ENCODE measurements at places on chromosomes 7 and 10.

- no peak for DNase-seq
These were observed 17.5 kb downstream of the KIAA1549 start for GRCh38 chr7:138963675-138964074.

- DNase-seq: no peak
These were observed 32.3 kb upstream of the IL6 start for GRCh38 chr7:22694597-22695207.

DNA sequence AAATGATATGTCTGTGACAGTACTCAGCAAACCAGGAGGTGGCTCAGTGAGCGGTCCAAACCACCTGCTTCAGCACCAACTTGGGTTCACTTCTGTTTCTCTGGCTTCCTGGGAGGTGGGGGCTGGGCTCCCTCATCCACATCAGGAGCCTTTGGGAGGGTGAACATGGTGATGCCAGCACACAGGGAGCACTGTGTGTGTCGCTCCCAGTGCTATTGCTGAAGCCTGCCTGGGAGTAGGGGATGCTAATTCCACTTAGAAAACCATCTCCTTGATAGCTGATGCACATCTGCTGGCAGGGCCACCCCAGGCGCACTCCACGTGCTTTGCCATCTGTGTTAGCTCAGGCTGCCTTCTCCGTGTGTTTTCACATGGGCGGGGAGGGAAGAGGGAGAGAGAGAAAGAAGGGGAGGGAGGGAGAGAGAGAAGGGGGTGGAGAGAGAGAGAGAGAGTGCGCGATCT, 58.0 kb downstream of the RAMP3 start:
- no peak for DNase-seq

GRCh38 chr10:32244421-32245207, 102.3 kb downstream of the EPC1 start:
- DNase-seq: no peak

GRCh38 chr7:30382607-30383006, 96.0 kb downstream of the NOD1 start:
- no peak for DNase-seq

- DNase-seq: no peak
These were observed 8.8 kb upstream of the ZNF503 start for GRCh38 chr10:75410132-75411005.

- no peak for DNase-seq
These were observed 86.7 kb downstream of the KLF6 start for GRCh38 chr10:3698312-3698711.

DNA sequence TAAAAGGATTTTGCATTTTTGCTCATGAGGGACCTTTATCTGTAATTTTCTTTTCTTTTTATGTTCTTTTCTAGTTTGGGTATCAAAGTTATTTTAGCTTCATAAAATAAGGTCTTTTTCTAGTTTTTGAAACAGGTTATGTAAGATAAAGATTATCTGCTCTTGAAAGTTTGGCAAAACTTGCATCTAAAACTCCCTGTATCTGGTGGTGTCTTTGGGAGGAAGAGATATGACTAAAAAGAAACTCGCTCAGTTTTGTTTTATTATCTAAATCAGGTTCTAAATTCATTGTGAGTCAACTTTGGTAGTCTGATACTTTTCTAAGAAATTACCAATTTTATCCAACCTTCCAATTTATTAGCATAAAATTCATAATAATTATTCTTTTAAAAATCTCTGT, 55.1 kb downstream of the VCL start:
- DNase-seq: no peak

DNA sequence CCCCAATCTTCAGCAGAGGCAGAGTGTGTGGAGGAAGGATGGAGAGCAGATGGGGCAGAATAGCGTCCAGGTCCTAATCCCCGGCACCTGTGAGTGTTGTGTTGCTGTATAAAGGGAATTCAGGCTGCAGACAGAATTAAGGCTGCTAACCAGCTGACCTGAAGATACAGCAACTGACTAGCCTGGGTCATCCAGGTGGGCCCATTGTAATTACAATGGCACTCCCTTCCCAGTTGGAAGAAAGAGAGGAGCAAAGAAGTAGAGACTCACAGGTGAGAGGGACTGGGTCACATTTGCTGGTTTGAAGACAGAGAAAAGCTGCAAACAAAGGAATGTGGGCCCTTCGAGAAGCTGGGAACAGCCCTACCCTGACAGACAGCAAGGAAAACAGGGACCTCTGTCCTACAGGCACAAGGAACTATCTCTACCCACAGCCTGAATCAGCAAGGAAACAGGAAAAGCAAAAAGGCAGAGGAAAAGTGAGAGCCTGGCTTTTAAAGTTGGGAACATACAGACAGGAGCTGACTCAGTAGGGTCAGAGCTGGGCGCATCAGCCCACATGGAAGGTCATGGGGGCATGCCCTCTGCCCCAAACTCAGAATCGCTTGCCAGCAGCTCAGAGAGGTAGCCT, 11.6 kb upstream of the TMEM72 start:
- DNase-seq: no peak

DNA sequence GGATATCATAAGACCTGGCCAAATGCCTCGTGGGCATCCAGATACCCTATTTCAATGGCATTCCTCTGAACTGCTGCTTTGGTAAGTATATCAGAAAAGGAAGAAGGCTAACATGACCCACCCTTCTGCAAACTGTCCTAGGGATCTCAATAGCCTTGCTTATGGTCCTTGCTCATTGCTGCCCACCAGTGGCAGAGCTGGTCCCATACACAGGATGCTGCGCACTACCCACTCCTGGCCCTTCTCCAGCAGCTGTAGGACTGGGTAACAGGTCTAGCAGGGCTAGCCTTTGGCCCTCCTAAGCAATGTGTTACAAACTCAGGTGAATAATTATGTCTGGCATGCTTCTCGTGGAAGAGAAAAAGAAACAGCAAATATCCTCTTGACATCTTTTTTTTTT, 72.5 kb downstream of the C10orf90 start:
- peak; percentile 60 for DNase-seq

GRCh38 chr7:26759108-26759507, 105.3 kb downstream of the SKAP2 start:
- DNase-seq: no peak

GRCh38 chr7:22151901-22152300, 205.1 kb downstream of the RAPGEF5 start:
- no peak for DNase-seq

DNA sequence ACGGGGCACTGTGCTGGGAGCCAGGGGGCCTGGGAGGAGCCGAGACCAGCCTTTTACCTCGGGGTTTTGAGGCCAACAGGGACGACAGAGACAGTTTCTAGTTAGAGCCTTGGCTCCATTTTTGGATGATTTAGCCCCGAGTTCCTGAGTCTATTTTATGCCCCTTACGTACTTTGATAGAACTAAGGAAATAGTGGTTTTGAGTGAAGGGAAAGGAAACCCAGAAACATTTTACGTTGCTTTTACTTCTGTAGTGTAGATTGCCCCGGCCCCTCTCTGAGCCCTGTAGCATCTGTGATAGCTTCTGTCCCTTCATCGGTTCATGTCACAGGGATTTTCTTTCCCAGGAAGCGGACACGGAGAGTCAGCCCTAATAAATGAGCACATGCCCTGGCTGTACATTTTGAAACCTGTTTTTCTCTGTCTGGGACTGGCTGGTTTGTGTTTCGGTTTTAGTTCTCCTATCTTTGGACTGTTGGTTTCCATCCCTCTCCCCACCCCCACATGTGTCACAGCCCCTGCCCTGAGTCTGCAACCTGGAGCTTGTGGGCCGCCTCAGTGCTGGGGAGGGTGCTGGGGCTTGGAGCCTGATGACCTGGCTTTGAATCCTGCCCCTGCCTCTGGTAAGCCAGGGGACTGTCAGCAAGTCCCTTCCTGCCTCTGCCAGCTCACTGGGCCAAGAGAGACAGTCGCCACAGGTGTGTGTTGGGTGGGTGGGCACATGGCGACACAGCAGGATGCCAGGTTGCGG, 6.9 kb upstream of the ORAI2 start:
- no peak for DNase-seq

- no peak for DNase-seq
These were observed 1.1 kb downstream of the VGF start for GRCh38 chr7:101164071-101164840.

DNA sequence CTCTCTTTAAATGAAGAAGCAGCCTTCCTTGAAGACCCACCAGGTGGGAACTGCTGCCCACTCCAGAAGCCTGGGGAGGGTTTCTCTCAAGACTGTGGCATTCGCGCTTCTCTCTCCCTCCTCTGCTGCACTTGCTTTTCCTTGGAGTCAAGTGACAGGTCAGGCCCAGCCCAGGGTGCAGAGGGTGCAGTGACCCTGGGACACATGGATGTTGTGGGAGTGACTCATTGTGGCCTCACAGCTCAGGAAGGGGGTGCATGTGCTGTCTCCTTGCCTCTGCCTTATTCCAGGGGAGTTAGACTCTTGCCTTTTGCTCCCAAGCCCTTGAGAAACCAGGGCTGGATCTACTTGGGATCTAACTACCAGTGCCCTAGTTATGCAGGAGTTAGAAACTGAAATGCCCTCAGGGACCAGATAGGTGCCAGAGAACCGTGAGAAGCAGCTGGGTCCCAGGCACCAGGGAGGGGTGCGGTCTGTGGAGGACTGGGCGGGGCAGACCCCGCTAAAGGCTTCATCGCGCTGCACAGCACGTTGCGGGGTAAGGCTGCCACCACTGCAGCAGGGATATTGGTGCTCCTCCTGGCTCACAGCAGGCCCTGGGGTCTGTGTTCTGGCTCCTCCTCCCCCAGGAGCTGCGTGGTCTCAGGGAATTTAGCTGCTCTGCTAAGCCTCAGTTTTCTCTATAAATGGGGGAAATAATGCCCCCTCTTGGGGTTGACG, 11.4 kb downstream of the FAM241B start:
- DNase-seq: no peak

DNA sequence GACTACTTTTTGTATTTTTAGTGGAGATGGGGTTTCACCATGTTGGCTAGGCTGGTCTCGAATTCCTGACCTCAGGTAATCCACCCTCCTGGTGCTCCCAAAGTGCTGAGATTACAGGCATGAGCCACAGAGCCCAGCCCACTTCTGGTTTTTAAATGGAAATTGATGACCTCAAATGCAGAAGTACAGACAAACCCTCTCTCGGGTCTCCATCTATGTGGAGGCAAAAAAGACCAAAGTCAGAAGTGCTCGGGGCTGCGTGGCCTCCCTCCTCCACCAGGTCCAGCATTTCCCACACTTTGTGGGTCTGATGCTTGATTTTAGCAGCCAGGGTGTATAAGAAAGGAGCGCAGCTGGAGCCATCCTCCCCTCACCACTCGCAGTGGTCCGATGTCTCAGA, 187.3 kb upstream of the AUTS2 start:
- no peak for DNase-seq

DNA sequence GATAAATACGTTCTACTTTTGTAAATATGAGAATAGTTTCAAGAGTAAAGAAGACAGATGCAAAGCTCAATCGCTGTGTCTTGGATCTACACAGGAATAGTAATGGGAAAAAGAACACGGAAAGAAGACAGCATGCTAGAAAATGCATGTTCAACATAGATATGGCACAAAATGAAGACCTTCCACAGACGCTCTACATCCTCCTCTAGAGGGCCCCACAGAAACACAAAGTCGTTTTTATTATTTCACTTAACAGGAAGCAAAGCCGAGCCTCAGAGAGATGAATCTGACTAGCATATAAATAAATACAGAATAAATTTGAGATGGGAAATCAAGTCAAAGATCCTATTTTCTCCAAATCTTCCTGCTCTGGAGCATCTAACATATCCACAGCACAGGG, 292.6 kb downstream of the PARD3 start:
- DNase-seq: no peak

GRCh38 chr7:101778026-101778580, 39.3 kb upstream of the CUX1 start:
- DNase-seq: no peak

GRCh38 chr10:6398399-6398798, 181.7 kb downstream of the PRKCQ start:
- no peak for DNase-seq

DNA sequence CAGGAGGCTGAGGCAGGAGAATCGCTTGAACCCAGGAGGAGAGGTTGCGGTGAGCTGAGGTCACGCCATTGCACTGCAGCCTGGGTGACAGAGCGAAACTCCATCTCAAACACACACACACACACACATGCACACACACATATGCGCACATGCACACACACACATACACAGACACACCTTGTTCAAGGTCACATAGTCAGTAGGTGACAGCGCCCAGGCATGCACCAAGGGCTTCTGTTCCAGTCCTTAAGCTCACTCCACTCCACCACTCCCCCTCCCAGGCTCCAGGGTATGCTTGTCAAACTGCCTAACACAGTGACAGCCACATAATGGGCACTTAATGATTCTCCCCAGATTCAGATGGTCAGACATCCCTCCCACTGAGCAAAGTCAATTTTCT, 37.0 kb downstream of the KCNMA1 start:
- DNase-seq: no peak

GRCh38 chr7:1998146-1998545, 234.6 kb downstream of the MAD1L1 start:
- DNase-seq: no peak

DNA sequence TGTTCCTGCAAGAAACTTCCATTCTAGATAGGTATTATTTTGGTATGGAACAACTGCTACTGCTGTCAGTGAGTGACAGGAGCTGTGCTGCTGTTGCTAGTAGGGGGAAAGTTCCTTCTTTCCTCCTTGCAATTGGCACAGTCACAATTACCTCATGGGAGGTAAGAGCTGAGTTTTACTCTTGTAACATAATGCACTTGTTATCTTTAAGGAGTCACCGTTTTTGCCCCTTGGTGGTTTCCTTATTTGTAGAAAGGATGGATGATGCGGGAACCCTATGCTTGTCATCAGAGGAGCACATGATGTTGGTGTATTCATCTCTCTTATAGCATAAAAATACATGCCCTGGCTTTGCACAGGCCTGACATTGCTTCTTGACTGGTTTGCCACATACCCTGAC, 234.7 kb upstream of the NPY start:
- DNase-seq: no peak

DNA sequence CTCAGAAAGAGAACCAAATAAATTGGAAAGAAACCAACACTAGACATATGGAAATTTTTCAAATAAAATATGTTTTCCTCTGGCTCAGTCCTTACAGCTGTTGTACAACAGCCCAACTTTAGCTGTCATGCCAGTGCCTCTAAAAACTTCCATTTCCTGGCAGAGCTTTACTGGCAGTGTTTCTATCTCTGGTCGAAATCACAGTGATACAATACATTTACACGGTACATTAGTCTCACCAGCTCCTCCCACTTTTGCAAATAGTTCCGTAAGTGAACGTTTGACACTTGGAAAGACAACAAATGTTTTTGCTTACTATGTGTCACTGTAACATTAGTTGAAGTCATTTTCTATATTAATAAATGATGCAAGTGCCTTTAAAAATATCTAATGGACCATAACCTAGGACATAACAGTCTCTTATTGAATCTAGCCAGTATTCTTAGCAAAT, 29.8 kb downstream of the BCAP29 start:
- DNase-seq: no peak

DNA sequence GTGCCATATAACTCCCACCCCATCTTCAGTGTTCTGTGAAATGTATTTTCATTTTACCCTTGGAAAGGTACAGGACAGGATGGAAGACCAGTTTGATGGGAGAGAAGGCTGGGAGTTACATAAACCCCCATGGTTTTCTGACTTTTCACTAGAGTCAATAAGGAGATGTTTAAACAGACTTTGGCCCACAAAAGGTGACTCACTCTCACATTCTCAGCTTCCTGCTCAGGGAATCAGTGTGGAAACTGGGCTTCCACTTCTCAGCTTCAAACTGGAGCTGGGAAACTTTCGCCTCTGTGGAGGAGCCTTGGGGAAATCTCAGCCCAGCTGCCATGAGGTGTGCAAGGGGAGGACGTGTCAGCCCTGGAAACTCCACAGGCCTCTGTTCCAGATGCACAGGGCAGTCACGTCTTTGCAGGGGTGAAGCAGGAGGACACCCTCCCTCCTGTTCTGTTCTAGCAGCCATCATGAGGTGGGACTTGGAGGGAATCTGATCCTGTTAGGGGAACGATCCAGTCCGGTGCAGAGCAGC, 560.5 kb upstream of the GALNT17 start:
- DNase-seq: no peak
